Placental epithelial cell (primary cell): ENCODE measurements at places on chromosomes 13 and 19. TPM values are rescaled to one million over a fixed set of nuclear protein-coding genes. Genes with fewer than 3 reads are reported as not detected.

IZUMO1 gene
- total RNA-seq: 0.39 TPM in 1 of 2 replicates, not detected in the other

CEACAM21 gene
- not detected in 2 replicates for total RNA-seq

LILRB5 gene
- total RNA-seq: not detected in 2 replicates

ADGRL1 gene
- total RNA-seq: 4.0 and 7.5 TPM in 2 replicates

PRSS57 gene
- not detected in 2 replicates for total RNA-seq

ANKRD10 gene
- total RNA-seq: 75.4 and 115 TPM in 2 replicates

SLC8A2 gene
- total RNA-seq: under 0.01 and 0.33 TPM in 2 replicates

RDH8 gene
- total RNA-seq: not detected in 2 replicates

ERICH6B gene
- total RNA-seq: not detected in 2 replicates

CTXN1 gene
- total RNA-seq: 0.39 and 0.43 TPM in 2 replicates

CEACAM20 gene
- not detected in 2 replicates for total RNA-seq

BCKDHA gene
- 34.7 and 41.2 TPM in 2 replicates for total RNA-seq

PGLYRP2 gene
- not detected in 2 replicates for total RNA-seq

TEKTIP1 gene
- 0.22 and 0.39 TPM in 2 replicates for total RNA-seq

TIMM29 gene
- 36.9 and 37.5 TPM in 2 replicates for total RNA-seq

PSG6 gene
- total RNA-seq: 0.43 TPM in 1 of 2 replicates, not detected in the other

PTH2 gene
- not detected in 2 replicates for total RNA-seq
